GM23248 (cell line): ENCODE measurements at places on chromosomes 16 and 17.

- peak; percentile 72 for DNase-seq
Measured at GRCh38 chr17:81480140-81481072, 32.2 kb downstream of the ACTG1 start.

DNA sequence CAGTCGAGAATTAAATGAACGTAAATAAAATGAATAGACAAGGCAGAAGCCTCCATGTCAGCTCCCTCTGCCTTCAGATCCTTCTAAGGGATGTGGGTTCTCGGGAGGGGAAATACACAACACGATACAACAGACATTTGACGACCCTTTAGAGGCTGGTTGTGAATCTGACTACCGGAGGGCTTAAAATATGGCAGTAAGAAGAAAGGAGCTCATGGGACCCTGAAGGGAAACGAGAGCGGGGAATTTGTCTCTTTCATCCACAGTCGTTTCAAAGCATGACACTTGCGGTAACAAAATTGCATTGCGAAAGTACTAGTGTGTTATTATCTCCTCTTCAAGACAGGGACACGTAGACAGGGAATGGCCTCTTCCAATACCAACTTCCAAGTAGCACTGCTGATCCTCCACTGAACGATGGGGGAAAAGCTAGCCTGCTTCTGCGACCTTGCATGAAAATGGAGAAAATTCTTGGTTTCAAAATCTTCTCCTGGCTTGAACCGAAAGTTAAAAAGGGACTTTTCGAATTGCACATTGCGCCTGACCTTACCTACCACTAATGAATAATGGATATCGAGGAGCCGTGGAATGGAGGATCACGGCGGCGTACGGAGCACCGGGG, 1.2 kb upstream of the TNRC6C start:
- peak; percentile 55 for DNase-seq

DNA sequence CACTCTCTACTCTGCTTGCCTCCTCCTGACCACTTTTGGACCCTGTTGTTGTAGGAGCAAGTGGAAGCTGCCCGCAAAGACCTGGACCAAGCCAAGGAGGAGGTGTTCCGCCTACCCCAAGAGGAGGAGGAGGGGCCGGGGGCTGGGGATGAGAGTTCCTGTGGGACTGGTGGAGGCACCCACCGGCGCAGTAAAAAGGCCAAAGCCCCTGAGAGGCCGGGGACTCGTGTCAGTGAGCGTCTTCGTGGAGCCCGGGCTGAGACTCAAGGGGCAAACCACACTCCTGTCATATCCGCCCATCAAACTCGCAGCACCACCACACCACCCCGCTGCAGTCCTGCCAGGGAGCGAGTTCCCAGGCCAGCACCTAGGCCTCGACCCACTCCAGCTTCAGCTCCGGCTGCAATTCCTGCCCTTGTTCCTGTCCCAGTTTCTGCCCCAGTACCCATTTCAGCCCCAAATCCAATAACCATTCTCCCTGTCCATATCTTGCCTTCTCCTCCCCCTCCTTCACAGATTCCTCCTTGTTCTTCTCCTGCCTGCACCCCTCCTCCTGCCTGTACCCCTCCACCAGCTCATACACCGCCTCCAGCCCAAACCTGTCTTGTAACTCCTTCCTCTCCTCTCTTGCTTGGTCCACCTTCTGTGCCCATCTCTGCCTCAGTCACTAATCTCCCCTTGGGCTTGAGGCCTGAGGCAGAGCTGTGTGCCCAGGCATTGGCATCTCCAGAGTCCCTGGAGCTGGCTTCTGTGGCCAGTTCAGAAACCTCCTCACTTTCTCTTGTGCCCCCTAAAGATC, 11.0 kb upstream of the PHKG2 start:
- no peak for DNase-seq

DNA sequence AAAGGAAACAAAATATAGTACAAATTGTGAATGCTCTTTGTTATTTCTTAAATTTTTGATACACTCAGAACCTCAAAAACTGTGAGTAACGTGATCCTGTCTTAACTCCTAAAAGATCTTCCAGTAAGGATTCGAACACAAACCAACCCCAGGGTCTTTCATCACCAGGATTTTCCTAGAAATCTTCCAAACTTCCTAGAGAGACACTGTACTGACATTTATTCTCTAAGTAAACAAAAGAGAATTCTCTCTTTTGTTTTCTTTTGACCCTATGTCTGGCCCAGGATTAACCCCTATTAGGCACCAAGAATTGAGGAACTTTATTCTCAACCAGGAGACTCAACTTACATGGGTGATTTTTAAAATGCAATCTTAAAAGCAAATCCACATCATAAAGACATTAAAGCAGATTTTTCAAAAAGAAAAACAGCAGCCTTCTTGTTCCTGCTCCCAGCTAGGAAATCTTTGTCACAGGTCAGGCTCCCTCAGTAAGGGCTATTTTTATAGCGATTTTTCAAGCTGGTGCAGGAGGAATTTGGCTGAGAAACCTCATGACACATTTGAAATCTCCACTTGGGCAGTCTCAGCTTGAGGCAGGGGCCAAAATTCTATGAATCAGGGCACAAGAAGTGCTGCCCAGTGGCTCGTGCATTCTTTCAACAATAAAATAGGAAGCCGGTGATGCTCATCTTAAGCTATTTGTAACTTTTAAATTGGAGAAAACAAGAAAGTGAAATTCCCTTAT, 6.2 kb upstream of the SMG1 start:
- peak; percentile 91 for DNase-seq

DNA sequence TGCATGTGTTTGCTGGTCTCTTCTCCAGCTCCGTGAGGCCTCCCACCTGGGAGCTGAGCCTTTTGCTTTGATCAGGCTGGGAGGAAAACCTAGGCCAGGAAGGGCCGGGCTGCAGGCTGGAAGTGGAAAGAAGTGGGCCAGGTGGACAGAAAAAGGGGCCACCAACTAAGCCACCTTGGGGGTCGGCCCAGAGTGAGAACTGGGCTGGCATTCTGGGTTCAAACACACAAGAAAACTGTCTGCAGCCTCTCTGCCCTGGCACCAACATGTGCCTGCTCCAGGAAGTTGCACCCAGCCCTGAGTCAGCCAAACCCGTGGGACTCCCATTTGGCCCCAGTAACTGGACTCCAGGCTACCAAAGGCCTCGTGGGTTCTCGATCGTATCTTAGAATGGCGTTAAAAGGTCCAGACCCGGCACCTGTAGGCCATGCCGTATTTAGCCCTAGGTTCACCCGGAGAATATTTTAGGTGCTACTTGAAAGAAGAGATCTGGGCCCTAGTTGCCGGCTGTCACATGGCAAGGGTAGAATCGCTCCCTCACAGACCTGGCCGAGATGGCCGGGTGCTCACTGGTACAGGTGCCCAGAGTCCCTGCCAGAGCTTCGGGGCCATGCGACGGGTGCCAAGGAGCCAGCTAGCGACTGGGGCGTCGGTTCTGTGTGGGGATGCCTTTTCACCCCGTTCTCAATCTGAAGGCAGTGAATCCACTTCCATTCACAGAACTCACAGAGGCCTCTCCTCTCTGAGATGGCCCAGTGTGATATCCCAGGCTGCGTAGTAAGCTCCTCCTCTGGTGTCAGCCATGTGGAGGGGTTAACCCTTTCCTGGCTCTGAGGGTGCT, 236.6 kb downstream of the MRTFB start:
- peak; percentile 86 for DNase-seq

DNA sequence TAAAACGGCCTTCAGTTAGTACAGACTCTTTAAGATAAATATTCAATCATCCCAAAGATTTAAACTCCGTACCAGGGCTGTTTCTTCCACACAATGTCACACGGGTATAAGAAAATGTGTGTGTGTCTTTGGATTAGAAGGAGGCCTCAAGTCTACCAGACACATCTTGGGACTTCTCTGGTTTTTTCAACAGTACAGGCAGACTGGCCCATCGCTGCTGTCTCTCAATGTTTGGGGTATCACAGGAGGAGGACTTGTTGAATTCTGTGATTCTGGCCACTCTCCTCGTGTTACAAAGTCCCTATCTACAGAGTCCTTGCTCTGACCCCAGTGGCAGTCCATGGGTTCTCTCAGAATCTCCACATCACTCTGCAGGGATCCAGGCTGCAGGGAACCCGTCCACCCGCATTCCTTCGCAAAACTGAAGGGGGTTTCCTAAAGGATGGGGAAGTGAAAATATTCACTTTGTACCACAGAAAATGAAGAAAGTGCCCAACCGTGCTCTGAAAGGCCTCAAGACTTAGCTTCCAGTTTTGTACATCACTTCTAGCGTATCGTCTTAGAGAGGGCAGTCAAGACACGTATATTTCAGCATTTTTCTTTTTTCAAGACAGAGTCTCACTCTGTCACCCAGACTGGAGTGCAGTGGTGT, 373.2 kb downstream of the NPIPA8 start:
- DNase-seq: no peak

GRCh38 chr16:16191493-16192167, 31.7 kb downstream of the ABCC6 start:
- no peak for DNase-seq

- DNase-seq: peak; percentile 71
Measured at GRCh38 chr16:81625544-81626153, 153.4 kb upstream of the PLCG2 start.

- no peak for DNase-seq
Measured at GRCh38 chr16:72014675-72015074, 6.1 kb downstream of the DHODH start.

GRCh38 chr16:85757341-85757822, 6.5 kb upstream of the C16orf74 start:
- peak; percentile 50 for DNase-seq

GRCh38 chr16:932831-933330, 37.9 kb downstream of the LMF1 start:
- no peak for DNase-seq

DNA sequence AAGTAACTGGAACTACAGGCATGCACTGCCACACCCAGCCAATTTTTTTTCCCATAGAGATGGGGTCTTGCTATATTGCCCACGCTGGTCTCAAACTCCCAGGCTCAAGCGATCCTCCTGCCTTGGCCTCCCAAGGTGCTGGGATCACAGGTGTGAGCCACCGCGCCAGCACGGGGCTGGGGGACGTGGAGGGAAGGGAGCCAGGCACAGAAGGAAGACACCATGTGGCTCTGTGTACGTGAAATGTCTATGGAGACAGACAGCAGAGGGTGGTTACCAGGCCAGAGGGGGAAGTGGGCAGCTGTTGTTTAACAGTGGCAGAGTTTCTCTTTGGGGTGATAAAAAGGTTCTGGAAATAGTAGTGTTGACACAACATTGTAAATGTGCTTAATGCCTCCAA, 4.6 kb upstream of the PIEZO1 start:
- no peak for DNase-seq

GRCh38 chr16:30602616-30603277, 7.4 kb downstream of the ZNF689 start:
- peak; percentile 73 for DNase-seq

- no peak for DNase-seq
Measured at GRCh38 chr16:4420505-4421105, 4.2 kb upstream of the CORO7 start.

- no peak for DNase-seq
Measured at GRCh38 chr17:68489919-68490318, 22.3 kb upstream of the PRKAR1A start.

- DNase-seq: no peak
Measured at GRCh38 chr16:79191933-79192332, 408.6 kb downstream of the MAF start.

DNA sequence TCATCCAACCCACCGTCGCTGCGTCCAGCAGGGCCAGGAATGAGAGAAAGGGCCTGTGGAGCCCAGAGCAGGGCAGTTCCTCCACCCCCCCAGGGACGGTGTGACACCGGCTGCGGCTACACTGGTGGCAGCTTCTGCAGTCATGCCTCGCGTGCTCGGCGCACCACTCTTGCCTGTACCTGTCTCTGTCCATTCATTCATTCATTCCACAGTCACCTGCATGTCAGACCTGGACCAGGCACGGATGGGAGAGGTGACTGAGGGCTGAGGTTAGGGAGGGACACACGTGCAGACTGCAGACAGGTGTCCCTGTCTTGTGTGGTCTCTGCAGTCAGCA, 27.3 kb downstream of the ENDOV start:
- DNase-seq: no peak

- peak; percentile 89 for DNase-seq
Measured at GRCh38 chr17:63395075-63395805, 50.9 kb downstream of the CYB561 start.

- no peak for DNase-seq
Measured at GRCh38 chr17:50805486-50805885, 29.9 kb upstream of the WFIKKN2 start.

GRCh38 chr17:4870855-4871254, 28.5 kb upstream of the C17orf107 start:
- no peak for DNase-seq

- DNase-seq: peak; percentile 66
Measured at GRCh38 chr16:74999219-74999608, 390 bp downstream of the ZNRF1 start.

DNA sequence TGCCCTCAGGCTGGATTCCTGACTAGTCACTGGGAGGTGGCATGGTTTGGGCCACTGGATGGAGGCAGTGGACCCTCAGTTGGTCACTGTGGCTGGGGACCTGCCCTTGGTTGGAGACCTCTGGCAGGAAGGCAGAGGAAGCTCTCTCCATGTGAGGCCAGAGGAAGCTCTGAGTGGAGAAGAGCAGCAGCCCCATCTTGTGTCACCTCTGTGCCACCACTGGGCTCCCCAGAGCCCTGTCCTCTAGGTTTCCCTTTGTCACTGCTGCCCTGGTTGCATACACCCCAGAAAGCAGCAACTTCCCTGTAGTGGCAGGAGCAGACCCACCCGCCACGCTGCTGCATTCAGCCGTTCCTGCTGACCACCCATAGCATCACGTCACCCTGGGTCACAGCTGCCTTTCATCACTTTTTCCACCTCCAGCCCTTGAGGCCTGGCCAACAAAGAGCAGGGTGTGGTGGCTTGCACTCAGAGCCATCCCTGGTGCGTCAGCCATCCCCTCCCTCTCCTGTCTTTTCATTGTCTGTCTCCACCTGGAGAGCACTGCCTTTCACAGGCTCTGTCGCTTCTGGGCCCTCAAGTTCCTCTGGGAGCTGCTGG, 11.9 kb downstream of the CTRL start:
- peak; percentile 52 for DNase-seq

- peak; percentile 57 for DNase-seq
Measured at GRCh38 chr17:72110231-72110941, 10.4 kb upstream of the SOX9 start.

DNA sequence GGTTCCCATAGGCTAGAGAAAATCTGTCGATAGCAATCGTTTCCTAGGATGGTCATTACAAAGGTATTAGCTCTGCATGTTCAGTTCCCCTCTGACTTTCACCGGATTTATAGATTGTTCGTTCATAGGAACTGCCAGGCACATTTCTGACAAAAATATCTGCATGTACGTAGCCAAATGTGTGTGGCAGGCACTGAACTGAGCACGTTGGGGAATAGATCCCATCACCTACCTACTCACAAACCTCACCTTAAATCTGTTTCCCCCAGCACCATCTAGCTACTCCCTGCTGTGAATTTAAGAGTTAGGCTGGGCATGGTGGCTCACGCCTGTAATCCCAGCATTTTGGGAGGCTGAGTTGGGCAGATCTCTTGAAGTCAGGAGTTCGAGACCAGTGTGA, 64.5 kb upstream of the TANC2 start:
- no peak for DNase-seq

DNA sequence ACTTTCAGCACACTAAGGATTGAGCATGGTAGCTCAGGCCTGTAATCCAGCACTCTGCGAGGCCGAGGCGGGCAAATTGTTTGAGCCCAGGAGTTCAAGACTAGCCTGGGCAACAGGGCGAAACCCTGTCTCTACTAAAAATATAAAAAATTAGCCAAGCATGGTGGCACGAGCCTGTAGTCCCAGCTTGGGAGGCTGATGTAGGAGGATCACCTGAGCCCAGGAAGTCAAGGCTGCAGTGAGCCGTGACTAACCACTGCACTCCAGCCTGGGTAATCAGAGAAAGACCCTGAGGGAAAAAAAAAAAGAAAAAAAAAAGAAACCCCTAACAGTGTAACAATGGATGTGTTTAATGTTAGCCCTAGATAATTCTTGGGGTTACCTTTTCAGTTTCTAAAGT, 24.0 kb downstream of the PARN start:
- DNase-seq: no peak

GRCh38 chr17:77208217-77208808, 67.5 kb downstream of the SEC14L1 start:
- DNase-seq: peak; percentile 82
